ENCODE measurements at places on chromosomes 12 and 14.

GRCh38 chr14:104178279-104178678 is 39.9 kb downstream of the KIF26A start:
- DNase-seq, result no peak

DNA sequence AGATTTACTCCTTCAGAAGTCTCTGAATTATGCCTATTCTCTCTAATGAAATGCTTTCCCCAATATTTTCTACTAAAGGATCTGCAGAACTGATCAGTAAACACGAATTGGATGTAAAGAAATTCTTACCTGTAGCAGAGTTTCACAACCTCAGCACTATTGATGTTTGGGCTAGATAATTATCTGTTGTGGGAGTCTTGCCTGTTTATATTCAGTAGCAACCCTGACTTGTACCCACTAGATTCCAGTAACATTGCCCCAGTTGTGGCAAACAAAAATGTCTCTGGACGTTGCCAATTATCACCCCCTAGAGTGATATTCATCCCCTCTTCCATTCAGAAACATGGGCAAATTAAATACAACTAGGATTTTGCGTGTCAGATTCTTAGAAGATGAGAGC is 156.8 kb upstream of the TMTC2 start:
- no peak for DNase-seq

GRCh38 chr12:71665090-71665463 is 976 bp downstream of the THAP2 start:
- no peak for DNase-seq

- DNase-seq, result no peak
Measured at GRCh38 chr12:12366701-12367481, 10.0 kb downstream of the BORCS5 start.

GRCh38 chr14:88492272-88493089 is 62.3 kb downstream of the PTPN21 start:
- no peak for DNase-seq

- DNase-seq, result no peak
Measured at GRCh38 chr14:96821501-96821900, 24.3 kb downstream of the VRK1 start.

DNA sequence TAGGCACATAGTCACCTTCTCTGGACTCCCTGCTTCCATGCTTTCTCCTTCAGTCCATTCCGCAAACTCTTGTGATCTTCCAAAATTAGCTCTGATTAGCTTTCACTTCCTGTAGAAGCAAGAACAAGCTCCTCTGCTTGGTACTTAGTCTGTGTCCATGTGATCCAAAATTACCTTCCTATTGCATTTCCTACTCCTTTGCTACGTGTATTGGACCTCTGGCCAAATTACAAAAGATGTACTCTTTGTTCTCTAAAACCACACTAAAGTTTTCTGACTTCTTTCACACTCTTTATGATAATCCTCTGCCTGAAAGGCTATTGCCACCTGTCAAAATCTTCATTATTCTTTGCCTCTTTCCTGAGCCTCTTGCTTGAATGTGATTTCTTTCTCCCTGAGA is 786 bp upstream of the TSFM start:
- DNase-seq, result no peak

DNA sequence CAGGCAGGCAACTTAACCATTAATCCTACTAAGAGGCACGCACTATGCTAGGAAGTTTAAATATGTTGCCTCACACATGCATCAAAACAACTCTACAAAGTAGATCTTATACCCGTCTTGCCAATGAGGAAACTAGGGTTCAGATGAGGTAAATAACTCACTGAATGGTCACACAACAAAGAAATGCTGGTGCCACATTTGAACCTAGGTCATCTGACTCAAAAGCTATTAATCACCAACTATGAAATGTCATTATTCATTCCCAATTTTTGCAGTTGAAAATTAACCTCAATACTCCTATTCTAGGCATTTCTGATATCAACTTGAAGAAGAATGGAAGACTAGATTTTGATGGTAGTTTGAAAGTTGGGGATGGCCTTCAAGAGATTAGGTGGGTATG is 2.8 kb upstream of the PYROXD1 start:
- no peak for DNase-seq

- no peak for DNase-seq
Measured at GRCh38 chr12:90974286-90974685, 19.3 kb upstream of the CCER1 start.

DNA sequence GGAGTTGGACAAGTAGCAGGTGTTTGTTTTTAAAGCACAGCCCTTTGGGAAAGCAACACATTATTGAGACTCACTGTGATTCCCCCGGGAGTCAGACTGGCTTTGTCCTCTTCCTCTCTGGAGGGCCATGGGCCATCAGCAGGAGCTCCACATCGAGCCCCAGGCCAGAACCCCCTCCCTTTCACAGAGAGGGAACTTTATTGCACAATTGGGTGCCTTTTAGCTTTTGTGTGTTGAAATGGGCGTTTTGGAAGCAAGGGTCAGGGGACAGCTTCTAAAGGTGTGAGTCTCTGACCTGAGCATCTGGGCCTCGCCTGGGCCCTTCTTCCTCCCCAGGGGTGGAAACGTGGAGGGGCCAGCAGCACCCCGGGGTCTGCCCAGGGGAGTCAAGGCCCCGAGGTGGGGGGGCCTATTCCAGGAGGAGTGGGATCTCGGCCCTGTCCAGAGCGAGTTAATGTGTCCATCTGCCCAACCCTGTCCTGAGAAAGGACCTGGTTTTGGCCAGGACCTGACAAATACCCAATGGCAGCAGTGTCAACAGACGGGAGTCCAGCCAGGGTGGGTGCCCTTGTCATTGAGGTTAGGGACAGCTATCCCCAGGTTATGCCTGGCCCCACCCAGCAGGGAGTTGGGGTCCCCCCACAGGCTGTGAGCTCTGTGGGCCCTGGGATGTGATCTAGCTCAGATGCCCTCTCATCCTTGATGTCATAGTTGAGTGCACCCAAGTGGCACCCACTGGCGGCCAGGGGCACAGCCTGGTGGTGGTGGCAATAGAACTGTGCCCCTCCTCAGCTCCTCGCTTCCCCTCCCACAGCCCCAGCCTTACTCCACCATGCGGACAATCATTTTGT is 37.1 kb downstream of the SLC8B1 start:
- DNase-seq, result no peak

GRCh38 chr14:61388173-61388975 is 67.0 kb downstream of the PRKCH start:
- DNase-seq, result peak; percentile 99

- no peak for DNase-seq
Measured at GRCh38 chr12:123094349-123095077, 56.4 kb downstream of the PITPNM2 start.

DNA sequence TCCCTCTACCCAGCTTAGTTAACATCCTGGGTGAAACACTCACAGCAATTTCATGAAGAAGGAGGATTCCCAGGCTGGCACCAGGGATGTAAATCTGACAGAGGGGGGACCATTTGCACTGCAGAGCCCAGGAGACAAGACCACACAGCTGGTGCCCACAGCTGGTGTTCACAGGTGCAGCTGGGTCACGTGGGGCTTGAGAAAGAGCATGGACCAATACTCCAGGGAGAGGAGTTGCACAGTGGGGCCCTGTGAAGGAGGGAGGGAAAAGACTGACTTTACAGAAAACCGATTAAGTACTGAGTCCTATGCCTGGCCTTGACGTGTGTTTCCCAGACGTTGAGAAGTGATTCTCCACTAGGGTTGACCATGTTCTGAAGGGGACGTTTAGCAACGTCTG is 1316.7 kb upstream of the TMEM132C start:
- DNase-seq, result no peak

GRCh38 chr14:72284176-72284575 is 351.9 kb downstream of the RGS6 start:
- DNase-seq, result no peak

GRCh38 chr12:109016978-109017377 is 3.9 kb downstream of the SVOP start:
- DNase-seq, result no peak

DNA sequence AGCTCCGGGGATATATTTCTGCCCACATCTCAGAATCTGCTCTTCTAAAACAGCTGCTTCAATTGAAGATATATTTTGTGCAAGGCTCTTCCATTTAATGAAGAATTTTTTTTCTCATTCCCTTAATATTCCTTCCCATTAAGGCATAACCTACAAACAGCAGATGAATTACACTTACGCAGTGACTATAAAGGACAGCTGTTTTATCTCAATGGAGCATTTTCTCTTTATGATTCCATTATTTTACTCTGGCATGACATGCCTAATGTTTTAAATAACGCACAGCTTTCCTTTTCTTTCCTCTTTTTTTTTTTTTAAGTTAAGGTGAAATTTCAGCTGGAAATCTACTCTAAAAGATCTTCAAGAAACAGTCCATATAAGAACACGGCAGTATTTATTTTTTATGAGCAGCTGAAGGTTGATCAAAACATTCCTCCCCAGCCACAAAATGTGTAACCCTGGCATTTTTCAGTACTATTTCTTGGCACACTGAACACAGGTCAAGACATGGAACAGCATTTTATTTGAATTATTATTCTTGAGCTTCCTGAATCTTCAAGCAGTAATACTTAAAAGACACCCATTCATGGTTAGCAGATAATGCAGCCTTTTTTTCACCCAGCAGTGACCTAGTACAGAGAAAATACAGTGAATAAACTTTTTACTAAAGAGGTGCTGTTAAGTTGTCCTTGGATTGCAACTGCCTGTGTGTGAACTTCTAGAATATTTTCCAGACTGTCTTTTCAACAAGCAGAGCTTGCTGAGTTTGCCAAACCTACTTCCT is 118.1 kb upstream of the FOXN3 start:
- DNase-seq, result no peak

DNA sequence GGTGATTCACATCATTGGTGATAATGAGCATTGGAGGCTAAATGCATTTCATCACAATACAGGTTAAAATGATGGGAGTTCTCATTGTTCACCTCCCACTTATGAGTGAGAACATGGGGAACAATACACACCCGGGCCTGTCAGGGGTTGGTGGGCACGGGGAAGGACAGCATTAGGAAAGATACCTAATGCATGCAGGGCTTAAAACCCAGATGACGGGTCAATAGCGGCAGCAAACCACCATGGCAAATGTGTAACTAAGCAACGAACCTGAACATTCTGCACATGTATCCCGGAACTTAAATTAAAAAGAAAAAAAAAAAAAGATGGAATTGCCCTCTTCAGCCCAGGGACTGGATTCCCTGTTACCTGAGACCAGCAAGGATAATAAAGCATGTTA is 2.3 kb upstream of the LUM start:
- DNase-seq, result no peak

DNA sequence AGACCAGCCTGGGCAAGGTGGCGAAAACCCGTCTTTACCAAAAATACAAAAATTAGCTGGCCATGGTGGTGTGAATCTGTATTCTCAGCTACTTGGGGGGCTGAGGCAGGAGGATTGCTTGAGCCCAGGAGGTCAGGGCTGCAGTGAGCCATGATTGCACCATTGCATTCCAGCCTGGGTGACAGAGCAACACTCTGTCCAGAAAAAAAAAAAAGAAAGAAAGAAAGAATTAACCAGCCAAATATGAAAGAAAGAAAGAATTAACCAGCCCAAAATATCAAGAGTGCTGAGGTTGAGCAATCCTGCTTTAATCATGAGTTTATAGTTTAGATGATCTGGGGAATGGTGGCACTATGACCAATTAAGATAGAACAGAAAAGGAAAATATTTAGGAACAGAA is 3.5 kb upstream of the ACTN1 start:
- no peak for DNase-seq

Data from NCI-H2029 treated with DMSO at 0.1 percent for 48 hours (cell line).